Mucosa of gallbladder (tissue), 1 donor: ENCODE measurements at places on chromosomes 2 and 18. TPM values are rescaled to one million over a fixed set of nuclear protein-coding genes. Genes with fewer than 3 reads are reported as not detected.

- no peak for DNase-seq
Measured at GRCh38 chr2:273333-273732, 8.6 kb downstream of the ACP1 start.

DNA sequence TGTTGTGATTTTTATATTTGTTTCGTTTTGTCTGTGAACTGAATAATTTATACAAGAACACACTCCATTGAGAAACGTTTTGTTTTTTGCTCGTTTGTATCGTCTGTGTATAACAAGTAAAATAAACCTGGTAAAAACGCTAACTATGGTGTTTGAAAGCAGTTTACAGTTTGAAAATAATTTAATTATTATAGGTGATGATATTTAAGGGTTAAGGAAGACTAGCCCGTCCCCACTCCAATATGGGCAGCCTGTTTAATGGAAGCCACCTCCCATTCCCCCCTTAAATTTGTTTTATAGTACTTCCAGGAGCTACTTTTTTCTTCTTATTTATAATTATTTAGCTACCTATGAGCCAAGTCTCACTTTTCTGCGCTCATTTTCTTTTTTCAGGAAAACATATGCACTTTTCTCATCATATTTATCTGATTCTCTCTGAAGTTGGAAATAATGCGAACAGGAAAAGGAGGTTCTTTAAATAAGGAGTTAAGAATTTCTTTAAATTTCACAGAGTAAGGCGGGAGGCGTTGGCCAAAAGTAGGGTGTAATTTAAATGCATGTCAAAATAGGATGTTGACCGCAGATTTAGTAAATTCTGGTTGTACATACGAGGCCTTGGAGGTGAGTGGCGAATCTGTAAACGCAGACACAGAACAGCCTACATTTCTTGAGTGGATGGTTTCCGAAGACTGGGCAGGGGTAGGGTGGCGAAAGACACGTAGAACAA lies 9.8 kb downstream of the TBR1 start:
- DNase-seq = no peak

DNA sequence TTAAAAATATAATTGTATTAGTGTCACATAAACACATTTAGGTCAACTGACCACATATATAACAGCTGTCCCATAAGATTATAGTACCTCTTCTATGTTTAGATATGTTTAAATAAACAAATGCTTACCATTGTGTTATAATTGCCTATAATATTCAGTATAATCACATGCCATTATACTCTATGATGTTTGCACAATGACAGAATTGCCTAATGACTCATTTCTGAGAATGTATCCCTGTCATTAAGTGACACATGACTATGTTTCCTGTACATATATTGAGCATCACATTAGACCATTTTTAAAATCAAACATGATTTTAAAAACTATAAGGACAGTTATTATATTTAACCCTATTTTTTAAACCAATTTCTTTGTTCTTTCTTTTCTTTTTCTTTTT lies 89.8 kb downstream of the HS6ST1 start:
- DNase-seq = no peak

GRCh38 chr2:201807452-201807999 lies 1.2 kb downstream of the CDK15 start:
- DNase-seq = no peak

DNA sequence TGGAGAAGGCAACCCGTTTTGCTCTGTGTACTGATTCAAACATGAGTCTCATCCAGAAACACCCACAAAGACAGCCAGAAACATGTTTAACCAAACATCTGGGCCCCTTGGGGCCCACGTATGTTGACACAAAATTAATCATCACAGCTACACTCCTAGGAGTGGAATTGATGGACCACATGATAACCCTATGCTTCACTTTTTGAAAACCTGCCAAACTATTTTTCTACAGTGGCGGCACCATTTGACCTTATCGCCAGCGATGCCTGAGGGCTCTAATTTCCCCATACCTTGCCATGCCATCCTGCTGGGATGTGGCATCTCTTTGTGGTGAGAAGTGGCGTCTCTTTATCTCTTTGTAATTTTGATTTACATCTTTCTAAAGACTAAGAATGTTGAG lies 38.5 kb downstream of the PSMG2 start:
- no peak for DNase-seq

GRCh38 chr18:9827793-9828505 lies 57.8 kb upstream of the TXNDC2 start:
- DNase-seq = peak; percentile 63

DNA sequence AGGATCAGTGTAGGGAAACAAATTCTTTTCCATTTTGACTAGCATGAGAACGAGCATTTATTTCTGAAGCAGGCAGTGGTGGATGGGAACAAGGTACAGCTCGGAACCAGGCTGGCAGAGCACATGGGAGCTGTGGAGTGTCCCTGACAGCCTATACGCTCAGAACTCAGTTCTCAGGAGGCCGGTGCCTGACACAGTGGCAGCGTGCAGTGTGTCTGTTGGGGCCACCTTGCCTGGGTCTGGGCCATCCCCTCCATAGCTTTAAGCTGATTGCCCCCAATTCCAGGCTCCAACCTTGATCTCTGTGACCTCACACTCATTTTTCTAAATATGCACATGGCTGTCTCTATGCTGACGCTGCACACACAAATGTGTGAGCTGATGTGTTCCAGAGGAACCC lies 54.5 kb upstream of the ATG16L1 start:
- no peak for DNase-seq

GRCh38 chr2:20120569-20121416 lies 69.4 kb upstream of the LAPTM4A start:
- DNase-seq = no peak

DNA sequence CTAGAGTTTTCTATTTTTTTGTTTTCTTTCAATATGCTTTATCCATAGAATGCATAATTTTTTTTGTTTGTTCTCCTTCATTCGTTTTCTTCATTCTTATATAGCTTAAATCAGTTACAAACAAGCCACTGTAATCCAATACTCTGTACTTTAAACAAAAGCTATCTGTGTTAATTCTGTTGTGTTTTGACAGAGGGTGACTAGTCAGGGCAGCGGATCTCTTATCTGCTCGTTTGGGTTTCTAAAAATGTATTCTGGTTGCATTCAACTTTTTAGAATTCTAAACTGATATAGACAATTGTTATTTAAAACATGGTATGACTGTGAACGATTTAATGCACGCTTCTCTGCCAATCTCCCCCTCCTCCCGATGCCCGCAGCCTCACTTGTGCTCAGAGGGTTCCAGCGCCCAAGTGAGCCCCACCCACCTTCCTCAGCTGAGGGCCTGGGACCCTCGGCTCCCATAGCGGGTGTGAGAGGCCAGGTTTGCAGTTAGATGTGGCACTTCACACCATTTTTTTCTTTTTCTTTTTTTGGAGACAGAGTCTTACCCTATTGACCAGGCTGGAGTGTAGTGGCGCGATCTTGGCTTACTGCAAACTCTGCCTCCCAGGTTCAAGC lies 44.1 kb downstream of the NCK2 start:
- DNase-seq = no peak

DNA sequence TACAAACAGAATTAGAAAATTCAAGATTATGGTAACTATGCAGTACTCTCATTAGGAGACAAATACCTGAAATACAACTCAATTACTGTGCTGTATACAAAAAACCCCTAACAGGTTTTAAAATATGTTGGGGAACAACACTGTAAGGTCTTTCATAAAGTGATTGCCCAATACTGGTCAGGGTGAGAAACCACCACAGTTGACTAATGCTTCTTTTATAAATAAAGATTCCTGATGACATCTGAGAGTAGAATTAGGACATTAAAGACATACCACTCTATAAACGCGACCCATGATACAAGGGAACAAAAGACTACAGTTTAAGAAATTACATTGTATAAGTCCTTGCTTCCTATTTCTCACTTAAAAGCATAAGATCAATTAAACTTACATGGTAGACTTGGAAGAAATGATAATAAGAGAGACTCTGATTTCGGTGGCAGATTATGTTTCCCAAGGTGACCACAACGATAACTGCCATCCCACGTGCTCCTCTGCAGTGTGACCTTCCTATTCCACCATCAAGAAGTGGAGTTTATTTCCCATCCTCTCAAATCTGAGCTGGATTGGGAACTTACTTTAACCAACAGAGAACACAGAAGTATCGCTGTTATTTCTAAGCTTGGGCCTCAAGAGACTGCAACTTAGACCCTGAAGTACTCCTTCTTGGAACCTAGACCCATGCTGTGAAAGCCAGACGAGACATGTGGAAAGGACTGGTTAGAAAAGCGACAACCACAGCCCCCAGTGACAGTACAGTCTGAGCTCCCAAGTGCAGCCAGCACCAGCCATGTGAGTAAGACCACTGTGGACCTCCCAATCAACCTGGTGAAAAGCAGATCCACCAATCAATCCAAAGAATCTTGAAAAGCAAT lies 52.3 kb downstream of the ZNF521 start:
- DNase-seq = no peak

DNA sequence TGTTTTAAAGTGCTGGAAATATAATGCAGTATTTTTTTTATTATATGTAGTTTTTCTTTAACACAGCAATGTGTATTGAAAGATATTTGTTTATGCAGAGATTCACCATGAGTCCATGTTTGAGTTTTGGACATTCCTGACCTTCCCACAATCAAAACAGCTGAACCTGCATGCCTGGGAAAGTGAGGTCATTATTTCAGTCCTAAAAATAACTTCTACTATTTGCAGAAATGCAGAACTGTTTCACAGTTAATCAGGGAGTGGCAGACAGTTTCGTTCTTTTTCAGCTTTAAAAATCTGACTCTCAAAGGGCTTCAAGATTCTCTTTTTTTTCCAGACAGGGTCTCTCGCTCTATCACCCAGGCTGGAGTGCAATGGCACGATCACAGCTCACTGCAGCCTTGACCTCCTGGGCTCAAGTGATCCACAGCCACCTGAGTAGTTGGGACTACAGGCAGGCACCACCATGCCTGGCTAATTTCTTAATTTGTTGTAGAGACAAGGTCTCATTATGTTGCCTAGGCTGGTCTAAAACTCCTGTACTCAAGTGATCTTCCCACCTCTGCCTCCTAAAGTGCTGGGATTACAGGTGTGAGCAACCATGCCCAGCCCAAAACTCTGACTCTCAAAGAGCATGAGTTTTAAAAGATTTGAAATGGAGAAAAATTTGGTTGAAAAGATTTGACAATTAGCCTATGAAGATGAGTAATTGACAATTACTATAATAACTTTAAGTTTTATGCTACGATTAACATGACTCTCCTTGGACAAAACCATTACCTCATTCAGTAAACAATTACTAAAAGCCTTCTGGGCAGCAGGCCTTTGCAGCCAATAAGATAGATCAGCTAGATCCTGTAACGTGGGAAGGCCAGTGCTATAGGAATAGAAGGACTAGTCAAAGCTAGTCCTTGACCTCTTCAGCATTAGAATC lies 5.0 kb upstream of the MYL12B start:
- DNase-seq = no peak

DNA sequence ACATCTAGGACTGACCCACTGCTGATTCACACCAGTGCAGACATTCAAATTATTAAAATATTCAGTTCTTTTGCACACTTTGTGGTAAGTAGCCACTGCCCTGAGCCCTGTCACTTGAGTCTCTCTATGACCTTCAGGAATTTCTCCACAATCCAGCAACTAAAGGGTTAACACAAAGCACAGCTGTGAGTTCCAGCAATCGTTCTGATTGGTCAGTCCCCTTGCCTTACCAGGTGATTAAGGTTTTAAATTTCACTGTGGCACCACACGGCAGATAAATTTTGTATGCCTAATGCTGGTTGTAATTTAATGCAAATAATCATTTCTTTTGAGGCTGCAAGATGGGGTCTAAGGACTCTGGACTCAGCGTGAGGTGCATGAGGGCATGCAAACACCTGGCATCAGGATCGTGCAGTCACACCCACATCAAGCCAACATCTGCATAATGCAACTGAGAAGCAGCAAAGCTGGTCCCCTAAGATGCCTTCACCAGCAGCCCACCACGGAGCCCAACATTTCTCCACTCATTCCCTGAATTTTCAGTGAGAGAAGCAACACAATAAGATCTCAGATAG lies 36.6 kb downstream of the SLC14A1 start:
- DNase-seq = no peak

DNA sequence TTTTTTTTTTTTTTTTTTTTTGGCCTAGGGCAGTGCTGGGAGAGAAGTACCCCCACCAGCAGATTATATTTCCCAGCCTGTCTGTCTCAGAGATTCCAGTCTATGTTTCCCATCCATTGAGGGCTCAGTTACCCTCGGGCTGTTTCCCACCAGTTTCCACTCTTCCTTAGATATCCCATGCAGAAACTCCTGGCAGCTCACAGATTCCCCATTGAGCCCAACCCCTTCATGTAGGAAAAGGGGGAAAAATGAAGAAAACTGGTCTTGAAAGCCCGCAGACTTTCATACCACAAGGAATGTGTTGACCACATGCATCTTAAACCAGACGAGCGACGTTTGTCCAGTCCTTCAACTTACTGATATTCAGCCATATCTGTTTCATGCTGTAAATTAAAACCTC lies 15.2 kb downstream of the ASXL3 start:
- no peak for DNase-seq

DNA sequence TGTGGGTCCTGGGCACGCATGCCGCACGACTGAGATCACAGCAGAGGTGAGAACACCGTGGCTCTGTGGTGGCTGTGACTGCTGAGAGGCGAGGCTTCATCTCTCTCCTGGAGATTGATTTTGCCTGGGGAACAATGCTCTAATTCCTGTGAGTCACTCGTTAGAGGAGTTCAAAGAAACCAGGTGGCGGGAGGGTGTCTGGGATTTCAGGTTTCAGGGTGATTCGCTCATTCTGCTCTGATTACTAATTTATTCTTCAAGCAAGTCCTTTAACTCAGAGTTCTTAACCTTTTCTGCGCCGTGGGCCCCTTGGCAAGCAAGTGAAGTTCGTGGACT lies 56.3 kb downstream of the GLI2 start:
- peak; percentile 40 for DNase-seq

GRCh38 chr2:71919708-71920107 lies 228.0 kb downstream of the CYP26B1 start:
- DNase-seq = no peak

DNA sequence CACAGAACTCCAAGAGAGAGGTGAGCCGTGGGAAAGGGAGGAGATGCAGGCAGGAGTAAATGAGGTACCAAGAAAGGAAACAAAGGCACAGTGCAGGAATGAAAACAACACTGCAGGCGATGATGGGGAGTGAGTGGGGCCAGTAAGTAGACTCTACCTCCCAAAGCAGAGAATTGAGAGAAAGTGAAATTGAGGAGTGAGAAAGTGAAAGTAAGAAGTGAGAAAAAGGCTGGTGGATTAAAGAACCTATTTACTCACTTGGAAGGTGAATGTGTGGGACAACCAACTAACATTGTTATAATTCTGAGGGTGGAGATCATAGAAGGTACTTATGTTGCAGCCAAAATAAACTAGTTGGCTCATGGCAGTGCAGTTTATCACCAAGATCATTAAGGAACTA lies 193.1 kb upstream of the TMEM200C start:
- DNase-seq = no peak

- DNase-seq = no peak
Measured at GRCh38 chr2:238925816-238926521, 78.1 kb downstream of the TWIST2 start.

Gene SLC11A1
- total RNA-seq = 15.1 TPM

Gene RAB17
- 64.8 TPM for total RNA-seq

Gene MC5R
- total RNA-seq = not detected

Gene SLC66A3
- total RNA-seq = 26.6 TPM

Gene ANKAR
- 9.3 TPM for total RNA-seq

Gene RNF152
- 18.2 TPM for total RNA-seq

Gene ALLC
- 0.81 TPM for total RNA-seq
